ENCODE measurements at places on chromosomes 5 and 9.

GRCh38 chr5:125600559-125600958 lies 822.6 kb upstream of the GRAMD2B start:
- DNase-seq, result no peak

- DNase-seq, result no peak
These were observed 104.3 kb downstream of the ADCY2 start for GRCh38 chr5:7500256-7500655.

DNA sequence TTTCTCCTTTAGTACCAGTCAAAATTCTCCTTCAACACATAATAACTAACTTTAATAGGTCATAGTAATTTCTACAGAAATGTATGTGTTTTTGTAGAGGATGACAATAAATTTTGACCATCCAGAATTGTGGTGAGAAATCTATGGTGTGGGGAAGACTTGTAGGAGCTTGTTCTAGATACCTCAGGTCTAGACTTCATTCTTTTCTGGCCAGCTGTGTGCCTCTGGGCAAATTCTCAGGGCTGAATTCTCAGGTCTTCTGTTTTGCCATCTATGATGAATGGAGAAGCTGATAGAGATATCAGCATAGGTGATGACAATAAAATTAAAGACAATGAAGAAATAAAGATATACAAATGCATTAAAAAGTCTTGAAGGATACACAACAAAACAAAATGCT lies 298.6 kb upstream of the MEF2C start:
- DNase-seq, result no peak

GRCh38 chr5:135149956-135150723 lies 116.1 kb upstream of the PITX1 start:
- DNase-seq, result no peak

DNA sequence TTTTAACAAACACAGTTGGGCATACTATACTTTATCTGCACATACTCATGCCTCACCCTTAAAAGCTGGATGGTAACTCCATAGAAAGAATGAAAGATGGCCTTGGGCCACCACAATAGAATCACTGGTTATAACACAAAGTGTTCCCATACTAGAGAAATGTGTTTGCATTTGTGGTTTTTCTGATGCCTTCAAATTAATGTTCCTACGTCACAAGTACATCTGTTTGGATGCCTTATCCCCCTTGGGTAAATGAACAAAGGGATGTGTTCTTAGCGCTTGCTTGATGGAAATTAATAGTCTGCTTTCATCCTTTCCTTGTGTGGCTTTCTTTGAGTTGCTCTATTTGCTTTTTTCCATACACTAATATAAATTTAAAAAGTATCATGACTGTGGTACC lies 291.1 kb upstream of the PDE4D start:
- no peak for DNase-seq

DNA sequence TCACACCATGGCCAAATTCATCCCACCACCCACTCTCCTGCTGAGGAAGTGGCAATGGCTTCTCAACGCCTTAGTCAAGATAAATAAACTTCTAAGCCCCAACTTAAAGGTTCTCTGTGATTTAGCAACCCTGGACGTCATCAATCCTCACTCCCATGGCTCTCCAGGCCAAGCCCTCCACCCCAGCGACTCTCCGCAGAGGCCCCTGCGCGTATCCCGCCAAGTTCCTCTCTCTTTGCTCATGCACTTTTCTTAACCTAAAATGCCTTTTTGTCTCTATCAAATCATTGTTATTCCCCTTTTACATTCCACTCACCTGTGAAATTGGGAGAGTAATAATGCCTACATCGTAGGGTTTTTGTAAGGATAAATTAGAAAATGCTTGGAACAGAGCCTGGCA lies 88.6 kb downstream of the NRG2 start:
- DNase-seq, result no peak

DNA sequence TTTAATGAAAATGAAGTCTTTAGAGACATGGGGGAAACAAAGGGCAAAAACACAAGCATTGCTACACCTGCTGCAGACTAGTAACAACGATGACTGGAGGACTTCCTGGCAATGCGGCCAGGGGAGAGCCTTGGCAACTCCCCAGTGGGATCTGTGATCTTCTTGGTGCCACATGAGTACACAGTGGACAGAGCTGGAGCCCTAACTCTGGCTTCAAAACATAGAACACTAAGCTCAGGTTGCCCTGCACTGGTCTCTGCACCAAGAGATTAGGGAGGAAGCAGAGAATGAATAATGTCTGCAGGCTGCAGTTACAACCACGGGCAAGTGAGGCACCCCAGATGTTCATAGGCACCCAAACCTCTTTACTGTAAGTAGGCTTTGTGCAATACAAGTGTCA lies 91.1 kb downstream of the MRPS27 start:
- no peak for DNase-seq

- no peak for DNase-seq
These were observed 98.2 kb downstream of the NDFIP1 start for GRCh38 chr5:142206801-142207200.

DNA sequence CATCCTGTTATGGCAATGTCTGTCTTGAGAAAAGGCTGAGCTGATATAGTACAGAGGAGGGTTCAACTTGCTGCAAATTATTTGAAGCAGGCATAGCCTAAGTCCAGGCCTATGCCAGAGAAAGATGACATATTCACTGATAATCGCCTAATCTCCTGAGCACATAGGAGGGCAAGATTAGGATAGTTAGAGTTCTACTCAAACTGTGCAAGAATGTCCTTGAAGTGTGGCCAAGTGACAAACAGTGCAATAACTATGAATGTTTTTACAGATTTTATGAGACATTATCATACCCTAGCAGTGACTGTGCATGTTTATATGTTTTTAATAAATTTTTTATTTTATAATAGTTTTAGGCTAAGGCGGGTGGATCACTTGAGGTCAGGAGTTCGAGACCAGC lies 96.2 kb downstream of the TSSK1B start:
- no peak for DNase-seq

DNA sequence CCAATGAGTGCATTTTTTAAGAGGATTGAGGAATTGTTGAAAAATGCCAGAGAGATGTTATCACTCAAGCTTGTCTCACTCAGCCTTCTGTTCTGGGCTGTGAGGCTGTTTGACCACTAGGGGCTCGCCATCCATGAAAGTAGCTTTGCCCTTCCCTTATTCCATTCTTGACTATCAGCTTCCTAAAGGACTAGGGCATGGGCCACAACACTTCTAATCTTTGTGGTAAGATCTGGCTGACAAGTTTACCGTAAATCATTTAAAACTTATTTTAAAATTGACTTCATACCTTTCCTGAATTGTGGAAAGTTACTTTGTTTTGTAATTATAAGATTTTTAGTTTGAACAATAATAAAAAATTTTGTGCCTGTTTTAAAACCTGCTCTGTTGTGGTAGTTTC lies 49.5 kb downstream of the TJP2 start:
- DNase-seq, result no peak

DNA sequence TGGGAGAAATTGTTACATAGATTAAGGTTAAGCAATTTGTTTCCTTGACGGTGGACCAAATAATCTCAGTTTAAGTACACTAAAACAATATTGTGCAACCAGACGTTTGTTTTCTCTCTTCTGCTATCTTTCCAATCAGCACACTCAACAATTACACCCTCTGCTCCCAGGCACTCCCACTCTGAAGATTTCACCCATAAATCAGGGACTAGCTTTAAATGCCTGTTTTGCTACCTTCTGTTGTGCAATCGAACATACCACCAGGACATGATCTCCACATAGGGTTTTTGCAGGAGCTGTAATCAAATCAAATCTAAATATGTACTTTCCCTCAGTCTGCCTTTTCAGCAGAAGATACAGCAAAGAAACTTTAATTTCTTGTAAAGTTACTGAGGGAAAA lies 405.8 kb upstream of the TLE4 start:
- DNase-seq, result no peak

- DNase-seq, result no peak
These were observed 375.8 kb downstream of the RAB3C start for GRCh38 chr5:58958701-58959100.

DNA sequence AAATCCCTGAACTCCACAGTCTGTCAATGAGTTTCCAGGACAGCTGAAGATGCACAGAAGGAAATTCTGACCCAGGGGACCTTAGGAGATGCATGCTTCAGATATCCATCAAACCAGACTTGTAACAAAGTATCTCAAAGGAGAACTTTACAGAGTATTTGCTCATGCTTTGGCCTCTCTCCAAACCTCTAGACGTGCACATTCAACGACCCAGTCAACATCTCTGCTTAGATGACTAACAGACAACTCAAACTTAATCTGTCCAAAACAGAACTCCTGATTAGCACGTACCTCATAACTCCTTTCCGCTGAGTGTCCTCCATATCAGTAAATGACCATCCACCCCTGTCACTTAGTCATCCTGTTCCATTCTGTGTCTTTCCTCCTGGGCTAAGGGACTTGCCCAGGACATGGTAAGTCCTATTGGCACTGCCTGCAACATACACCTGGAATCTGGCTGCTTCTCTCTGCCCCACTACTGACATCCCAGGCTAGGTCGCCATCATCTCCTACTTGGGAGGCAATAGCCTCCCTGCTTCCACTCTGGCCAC lies 107.4 kb downstream of the LMNB1 start:
- no peak for DNase-seq

DNA sequence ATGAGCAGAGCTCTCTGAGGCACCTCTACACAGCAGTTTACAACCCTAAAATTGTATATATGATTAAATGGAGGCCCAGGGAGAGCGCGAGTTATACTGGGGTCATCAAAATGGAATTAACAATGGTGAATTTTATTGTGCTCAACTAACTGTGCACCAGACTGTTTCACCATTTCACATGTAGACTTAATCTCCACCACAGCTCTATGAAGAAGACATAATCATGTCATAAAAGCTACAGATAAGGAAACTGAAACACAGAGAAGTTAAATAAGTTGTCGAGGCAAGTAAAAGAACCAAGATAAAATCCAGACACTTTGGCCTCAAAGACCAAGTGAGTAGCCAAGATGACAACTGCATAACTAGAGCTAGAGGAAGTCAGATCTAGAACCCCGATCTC lies 1.5 kb downstream of the SH3TC2 start:
- no peak for DNase-seq

GRCh38 chr9:133892193-133892920 lies 99.8 kb downstream of the VAV2 start:
- DNase-seq, result no peak

GRCh38 chr5:157816682-157817386 lies 42.1 kb downstream of the CLINT1 start:
- DNase-seq, result no peak

- DNase-seq, result no peak
These were observed 20.6 kb downstream of the GGTA1 start for GRCh38 chr9:121478816-121479676.

GRCh38 chr9:97763874-97764273 lies 66.7 kb upstream of the XPA start:
- DNase-seq, result no peak

DNA sequence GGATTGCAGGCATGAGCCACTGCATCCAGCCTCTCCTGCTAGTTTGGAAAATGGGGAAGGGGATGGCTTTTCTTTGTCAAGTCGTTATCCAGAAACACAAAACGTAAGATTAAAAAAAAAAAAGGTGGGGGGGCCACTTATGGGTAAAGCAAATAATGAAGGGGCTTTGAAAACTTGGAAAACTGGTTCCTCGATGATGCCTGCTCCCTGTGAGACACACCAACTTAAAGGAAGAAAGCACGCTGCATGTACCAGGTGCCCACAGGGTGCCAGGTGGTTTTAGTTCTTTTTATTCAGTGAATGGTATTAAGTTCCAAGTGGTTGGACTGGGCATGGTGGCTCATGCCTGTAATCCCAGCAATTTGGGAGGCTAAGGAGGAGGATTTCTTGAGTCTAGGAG lies 170.1 kb downstream of the GOLPH3 start:
- DNase-seq, result no peak

- no peak for DNase-seq
These were observed 71.4 kb downstream of the DAPK1 start for GRCh38 chr9:87569008-87569509.

GRCh38 chr9:68545033-68545705 lies 4.5 kb upstream of the TMEM252 start:
- no peak for DNase-seq

DNA sequence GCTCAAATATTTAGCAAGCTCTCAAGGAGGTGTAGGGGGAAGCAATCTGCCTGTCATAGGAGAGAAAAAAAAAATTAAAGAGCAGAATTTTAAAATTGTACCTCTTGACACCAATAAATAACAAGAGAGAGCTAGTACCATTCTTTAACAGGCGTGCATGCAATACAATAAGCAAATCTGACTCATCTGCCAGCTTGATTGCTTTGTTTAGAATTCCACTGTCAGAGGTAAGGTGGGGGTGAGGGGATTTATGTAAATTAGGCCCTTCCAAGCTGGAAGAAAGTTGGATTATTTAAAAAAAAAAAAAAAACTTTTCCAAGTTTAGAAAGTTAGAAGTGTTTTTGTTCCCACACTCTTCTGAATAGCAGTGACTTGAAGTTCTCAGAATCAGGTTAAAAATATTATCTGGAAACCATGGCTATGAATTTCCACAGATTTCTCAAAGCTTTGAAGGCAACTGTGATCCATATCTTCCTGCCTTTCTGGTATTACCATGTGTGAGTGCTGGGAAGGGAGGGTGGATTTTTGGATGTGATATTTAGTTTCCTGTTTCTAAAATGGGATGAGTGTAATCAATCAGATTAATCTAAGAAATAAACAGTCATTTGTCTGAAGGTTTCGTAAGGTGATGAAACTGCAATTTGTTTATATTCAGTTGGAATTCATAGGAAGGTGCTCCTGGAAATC lies 477.5 kb downstream of the TLE4 start:
- no peak for DNase-seq

- no peak for DNase-seq
These were observed 189.8 kb downstream of the PCSK1 start for GRCh38 chr5:96243203-96243602.

DNA sequence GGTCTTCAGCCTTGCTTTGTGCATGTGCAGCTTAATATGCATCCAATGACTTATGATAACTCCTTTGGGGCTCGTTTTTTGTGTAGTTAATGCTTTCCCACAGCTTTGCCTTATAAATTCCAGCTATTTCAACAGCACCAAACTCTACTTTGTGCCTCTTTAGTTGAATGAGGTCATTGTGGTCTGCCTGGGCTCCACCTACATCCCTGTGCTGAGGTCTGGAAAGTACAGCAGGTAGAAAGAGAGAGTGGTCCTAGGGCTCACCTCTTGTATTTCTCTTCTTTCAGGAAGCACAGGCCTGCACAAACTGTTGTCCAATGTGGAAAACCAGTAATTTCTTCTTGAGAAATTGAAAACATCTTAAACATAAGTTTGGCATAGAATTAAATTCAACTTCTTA lies 167.2 kb downstream of the XRCC4 start:
- no peak for DNase-seq

DNA sequence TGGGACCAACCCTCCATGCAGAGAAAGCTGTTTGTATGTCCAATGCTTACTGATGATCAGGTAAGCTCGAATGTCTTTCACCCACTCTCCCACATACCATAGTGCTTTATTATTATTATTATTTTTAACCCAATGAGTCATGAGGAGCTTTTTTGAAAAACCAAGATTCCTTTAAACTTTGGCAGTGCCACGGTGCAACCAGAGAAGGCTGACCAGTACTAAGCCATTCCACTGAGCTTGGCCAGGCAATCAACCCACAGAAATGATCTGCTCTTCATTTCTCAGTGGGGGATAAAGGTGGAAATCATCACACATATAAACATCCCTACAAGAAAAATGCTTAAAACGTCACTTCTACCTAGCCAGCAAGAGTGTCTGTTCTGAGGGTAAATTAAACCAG lies 35.5 kb downstream of the JAKMIP2 start:
- DNase-seq, result no peak

- DNase-seq, result no peak
These were observed 10.3 kb downstream of the NINJ1 start for GRCh38 chr9:93123561-93124283.

- no peak for DNase-seq
These were observed 7.0 kb upstream of the GBGT1 start for GRCh38 chr9:133170716-133171115.
